ENCODE measurements at places on chromosomes 5 and 9.

- peak; percentile 75 for DNase-seq
These were observed 2.0 kb downstream of the GLIS3 start for GRCh38 chr9:4297786-4298254.

DNA sequence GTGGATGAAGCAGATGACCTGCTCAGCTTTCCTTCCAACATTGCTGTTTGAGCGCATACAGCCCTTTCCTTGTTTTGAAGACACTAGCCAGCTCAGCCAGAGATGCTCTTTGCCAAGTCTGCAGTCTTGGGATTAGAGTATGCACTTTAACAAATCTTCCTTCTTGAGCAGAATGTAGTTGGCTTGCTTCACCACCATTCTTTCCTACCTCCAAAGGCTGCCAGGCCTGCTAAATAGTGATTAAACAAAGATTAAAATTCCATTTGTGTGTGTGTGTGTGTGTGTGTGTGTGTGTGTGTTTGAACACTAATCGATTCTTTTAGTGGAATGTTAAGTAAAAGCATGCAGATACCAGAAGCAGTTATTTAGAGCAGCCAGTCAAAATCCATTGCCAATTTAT, 97.6 kb downstream of the GALNT10 start:
- DNase-seq: no peak

DNA sequence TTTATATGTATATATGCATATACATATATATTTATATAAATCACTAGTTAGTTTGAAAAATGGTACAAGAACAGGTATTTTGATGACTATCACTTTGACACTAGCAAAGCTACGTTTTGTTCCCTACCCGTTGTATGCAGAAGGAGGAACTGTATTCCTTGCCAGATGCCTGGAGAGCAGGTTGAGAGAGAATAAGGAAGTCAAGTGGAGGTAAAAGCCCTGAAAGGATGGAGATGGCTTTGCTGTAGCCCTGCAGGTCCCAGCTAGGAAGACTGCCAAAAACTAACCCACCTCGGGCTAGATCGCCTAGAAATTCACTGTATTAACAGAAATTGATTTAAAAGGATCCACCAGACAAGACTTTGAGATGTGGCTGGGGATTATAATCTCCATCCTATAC, 229.3 kb downstream of the RFX3 start:
- DNase-seq: no peak

GRCh38 chr5:111447099-111447498, 65.2 kb downstream of the STARD4 start:
- no peak for DNase-seq

GRCh38 chr9:13814647-13815400, 499.1 kb downstream of the NFIB start:
- no peak for DNase-seq

DNA sequence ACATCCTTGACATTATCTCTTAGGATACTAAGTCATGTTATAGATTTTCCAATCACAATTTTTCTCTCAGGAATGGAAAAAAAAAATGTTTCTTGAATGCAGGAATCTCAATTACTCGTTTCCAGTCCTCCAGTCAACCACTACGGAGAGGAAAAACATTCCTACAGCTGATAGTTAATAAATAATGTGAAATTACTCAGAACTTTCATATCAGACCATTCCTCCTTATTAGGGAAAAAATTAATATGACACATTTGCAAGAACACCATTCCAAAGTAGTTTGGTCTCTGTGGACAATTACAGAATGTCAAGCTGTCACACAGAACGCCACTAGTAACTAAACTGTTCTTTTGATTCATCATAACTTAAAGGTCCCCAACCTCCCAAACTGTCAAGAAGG, 31.5 kb downstream of the MED27 start:
- DNase-seq: no peak

DNA sequence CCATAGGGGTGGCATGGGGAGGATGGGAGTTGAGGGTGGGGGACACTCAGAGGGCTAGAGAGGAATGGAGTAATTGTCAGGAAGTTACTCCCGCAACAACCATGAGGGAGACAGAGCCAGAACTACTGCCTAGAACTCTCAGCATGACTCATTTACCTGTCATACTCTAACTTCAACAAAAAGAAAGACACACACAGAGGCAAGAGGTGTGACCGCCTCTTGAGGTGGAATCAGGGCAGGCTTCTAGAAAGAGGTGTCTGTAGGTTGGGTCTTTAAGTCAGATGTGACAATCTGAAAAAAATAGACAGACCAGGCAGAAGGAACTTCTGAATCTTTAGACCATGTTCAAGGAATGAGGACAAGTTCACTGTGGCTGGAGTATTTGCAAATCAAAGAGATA, 73.4 kb downstream of the GABBR2 start:
- no peak for DNase-seq

GRCh38 chr9:19130436-19130835, 3.1 kb upstream of the PLIN2 start:
- peak; percentile 21 for DNase-seq

DNA sequence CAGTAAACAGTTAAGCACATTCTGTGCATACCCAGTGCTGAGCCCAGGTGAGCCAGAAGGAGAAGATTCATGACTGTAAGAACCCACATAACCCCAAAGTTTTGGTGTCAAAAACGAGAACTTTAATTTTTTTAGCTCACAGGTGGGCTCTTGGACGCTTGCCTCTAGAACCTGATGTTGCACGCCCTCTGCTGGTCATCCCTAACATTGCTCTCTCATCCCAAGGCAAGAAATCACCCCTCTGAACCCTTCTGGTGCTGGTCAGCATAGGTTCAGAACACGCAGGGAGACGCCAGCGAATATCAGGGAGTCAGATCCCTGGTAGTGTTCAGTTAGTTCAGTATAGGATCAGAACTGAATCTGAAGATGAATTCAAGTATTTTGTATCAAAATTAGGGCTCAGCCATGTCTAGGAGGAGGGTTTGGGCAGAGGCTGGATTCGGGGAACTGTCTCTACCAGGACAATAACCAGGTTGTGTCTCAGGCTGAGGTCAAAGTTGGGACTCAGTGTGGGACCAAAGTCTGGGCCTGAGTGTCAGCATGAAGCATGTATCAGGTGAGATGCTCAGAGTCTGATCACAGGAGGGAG, 4.1 kb upstream of the DNAJB5 start:
- peak; percentile 85 for DNase-seq

- DNase-seq: no peak
These were observed 66.9 kb upstream of the EPB41L4A start for GRCh38 chr5:112485934-112486355.

GRCh38 chr5:134732819-134733218, 5.5 kb upstream of the CAMLG start:
- no peak for DNase-seq

DNA sequence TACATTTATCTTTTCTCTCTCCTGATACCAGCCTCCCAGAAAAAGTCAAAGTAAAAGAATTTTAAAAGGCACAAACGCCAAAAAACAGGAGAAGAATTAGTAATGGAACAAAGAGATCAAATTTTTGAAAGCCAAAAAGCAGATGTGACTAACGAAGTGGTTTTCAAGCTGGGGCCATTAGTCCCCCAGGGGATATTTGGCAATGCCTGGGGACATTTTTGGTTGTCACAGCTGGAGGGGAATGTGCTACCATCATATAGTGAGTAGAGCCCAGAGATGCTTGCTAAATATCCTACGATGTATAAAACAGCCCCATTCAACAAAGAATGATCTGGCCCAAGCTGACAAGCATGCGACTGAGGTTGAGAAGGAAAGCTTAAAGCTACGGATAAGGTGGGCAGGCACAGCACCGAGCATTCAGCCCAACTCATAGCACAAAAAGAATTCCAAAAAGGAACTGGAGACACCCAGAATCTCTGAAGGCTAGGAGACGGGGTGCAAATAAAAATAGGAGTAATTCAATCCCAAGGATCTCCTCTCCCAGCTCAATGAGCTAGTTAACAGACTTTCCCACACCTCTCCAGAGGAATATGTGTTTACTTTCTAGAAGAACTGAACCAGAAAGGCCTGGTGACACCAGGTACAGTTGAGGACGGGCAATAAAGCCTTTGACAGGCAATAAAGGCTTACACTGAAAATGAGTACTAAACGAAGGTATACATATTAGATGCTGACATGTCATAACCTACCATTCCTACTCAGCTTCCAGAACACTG, 269.0 kb downstream of the DENND1A start:
- no peak for DNase-seq

DNA sequence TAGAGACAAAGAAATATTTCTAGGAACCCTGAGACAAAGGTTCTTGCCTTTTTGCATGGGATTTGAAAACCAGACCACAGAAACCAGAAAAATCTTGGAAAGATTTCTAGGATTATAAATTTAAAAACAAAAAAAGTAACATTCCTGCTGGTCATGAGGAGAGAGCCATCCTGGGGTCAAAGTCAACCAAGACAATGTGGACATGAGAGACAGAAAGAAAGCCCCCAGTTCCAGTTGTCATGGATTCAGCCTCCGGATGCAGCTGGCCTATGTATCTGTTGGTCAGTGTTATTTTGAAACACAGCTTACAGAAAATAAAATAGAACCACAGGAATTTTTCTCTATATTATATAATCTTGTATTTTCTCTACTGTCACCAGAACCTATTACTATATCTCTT, 24.4 kb upstream of the RGMB start:
- no peak for DNase-seq

GRCh38 chr5:113359419-113359818, 75.4 kb downstream of the TSSK1B start:
- no peak for DNase-seq

GRCh38 chr5:1800472-1801221, 560 bp upstream of the NDUFS6 start:
- no peak for DNase-seq

DNA sequence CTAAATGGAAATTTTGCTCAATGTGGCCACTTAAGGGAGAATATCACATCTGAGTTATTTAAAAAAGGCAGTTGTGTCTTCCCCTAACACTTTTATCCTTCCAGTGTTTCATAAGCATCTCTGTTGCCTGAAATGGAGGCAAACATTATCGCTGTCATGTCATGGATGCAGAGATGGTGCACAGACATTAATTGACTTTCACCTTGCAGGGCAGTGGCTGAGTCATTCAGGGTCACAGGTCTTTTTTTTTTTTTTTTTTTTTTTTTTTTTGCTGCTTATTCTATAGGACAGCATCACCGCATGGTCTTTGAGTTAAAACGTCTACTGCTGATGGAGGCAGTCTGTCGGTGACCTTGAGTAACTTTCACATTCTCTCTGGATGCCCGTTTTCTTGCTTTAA, 36.3 kb upstream of the KLF9 start:
- no peak for DNase-seq
